ENCODE measurements at places on chromosomes 5 and 9.

DNA sequence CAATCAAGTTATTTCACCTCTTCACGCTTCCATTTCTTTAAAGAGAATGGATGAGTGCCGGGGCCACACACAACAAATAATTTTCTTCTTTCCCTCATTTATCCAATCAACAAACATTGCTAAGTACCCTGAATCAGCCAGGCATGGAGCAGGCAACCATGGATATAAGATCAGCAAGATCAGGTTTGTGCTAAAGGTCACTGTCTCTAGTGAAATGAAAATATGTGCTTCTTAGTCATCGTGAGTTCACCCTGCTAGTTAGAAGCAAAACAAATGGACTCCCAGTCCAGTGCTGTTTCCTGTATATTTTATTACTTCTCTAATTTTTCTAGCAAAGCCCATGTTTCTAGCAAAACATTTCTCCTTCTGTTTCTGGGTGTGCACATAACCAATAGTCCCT is 629.2 kb downstream of the BNC2 start:
- no peak for DNase-seq

DNA sequence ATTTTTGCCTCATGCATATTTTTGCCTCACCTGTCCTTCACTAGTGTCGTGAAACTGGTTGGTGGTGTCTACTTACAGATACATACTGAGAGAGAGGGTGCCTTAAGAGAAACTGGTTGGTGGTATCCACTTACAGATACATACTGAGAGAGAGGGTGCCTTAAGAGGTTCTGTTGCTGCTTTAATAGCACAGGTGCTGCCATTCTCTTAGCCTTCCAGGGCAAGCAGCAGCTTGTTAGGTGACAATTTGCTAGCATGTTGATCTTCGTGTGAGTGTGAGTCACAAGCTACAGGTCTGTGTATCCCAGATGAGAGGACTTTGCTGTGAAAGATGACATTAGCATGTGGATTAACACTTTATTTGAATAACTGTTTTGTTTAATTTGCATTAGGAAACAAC is 1.4 kb downstream of the PTTG1 start:
- no peak for DNase-seq

DNA sequence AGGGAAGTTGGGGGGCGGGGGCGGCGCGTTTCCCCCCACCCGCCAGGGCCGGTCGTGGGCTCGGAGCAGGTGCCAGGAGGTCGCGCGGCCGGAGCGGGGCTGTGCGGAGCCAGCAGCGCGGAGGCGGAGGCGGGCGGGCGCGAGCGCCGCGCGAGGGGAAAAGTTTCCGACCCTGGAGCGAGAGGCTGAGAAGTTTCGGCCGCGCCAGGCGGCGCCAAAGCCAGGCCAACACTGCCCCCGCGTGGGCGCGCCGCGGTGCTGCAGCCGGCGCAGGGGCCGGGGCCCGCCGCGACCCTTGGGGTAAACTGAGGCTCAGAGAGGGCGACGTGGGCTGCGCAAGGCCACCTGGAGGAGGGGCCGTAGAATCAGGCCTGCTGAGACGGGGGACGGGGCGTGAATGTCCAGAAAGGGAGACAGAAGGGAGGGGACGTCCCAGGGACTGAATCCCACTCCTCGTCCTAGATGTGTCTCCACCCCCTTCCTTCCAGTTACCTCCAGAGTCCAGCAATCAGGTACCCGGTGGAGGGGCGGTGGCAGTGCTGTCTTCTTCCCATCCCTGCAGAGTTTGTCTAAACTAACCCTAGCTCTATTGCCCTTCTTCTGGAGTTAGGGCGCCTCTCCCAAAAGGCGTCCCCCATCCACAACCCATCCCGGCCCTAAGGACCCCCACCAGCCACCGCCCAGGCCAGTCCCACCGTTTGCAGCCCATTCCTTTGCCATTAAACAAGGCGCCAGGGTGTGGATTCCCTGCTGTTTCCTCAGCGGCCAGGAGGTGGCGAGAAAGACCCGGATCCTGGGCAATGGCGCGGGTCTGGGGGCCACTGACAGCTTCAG is 10.2 kb downstream of the C9orf50 start:
- peak; percentile 87 for DNase-seq

GRCh38 chr5:91189480-91190313 is 193.4 kb downstream of the ARRDC3 start:
- DNase-seq, result peak; percentile 86

GRCh38 chr5:175378444-175379028 is 65.4 kb downstream of the DRD1 start:
- no peak for DNase-seq

DNA sequence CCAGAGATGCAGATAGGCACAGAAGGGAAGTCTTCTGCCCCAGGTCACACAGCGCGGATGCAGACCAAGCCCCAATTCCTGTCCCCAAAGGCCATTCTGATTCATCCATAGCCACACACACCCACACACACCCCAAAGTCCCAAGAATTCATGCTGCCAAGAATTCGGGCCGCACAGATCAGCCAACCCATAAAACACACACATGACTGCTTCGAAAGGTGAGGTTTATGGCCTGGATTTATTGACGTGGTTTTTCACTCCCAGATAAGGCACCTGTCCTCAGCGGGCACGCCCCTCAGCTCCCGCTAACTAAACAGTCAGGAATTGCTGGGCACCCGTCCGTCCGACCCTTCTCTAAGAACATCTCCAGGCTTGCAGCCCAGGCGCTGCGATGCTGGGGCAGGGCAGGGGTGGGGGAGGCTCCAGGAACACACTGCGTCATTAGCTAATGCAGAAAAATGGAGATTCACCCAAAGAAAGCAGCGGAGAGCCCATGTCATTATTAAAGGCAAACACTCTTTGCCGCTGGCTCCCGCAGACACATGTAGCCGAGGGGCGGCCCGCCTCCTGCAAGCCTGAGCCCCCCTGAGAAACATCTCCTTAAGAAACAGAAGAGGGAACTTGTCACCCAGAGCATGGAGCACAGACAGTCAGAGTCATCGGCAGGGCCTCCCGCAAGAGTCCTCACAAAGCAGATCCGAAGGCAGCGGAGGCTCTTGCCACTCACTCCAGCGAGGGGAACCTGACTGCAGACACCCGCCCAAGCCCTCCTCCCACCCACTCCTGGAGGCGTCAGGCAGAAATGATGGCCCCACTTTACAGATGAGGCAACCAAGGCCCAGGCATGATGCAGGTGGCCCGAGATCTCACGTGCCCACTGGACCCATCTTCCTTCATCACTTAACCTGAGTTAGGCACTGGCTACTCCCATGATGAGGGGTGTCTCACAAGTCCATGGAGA is 19.9 kb downstream of the VAV2 start:
- DNase-seq, result no peak

GRCh38 chr5:52378237-52378636 is 409.5 kb upstream of the ITGA1 start:
- DNase-seq, result no peak

GRCh38 chr5:38695021-38695958 is 138.8 kb upstream of the LIFR start:
- no peak for DNase-seq

GRCh38 chr5:5209089-5209488 is 69.0 kb downstream of the ADAMTS16 start:
- DNase-seq, result peak; percentile 23

GRCh38 chr9:110255463-110256379 is 586 bp downstream of the TXN start:
- peak; percentile 59 for DNase-seq

- no peak for DNase-seq
These were observed 232.8 kb downstream of the TLE1 start for GRCh38 chr9:81456431-81457006.

DNA sequence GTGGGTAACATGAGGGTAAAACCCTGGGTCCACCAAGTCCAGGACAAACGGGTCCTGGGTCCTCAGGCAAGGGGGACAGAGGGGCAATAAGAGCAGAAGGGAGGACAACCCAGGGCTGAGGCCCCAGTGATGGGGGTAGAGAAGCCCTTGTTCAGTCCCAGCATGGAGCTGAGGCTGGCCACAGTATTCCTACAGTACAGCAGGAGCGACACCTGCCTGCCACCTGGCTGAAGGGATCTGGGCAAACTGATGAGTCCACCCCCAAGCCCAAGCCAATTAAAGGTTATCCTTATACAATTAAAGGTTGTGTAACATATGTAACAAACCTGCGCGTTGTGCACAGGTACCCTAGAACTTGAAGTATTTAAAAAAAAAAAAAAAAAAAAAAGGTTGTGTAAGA is 97.7 kb upstream of the LRRTM2 start:
- DNase-seq, result no peak

DNA sequence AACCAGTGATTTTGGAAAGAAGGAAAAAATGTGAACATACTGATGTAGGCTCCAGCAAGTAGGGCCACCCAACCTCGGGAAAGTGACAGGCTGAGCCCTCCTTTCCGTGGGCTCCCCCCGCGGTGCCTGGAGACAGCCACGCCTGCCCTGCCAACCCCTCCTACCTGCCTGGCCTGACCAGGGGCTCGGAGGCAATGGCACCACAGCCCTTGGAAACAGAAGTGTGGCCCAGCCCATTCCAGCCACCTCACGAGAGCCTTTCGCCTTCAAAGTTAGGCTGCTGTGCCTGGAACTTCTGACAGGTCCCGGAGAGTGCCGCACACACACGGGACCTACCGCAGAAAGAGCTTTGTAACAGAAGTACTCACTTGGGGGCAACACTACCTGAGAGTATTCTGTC is 49.5 kb upstream of the LRRC14B start:
- DNase-seq, result no peak

- no peak for DNase-seq
These were observed 96.4 kb upstream of the SPRY4 start for GRCh38 chr5:142421228-142421617.

- DNase-seq, result no peak
These were observed 63.7 kb downstream of the CXXC5 start for GRCh38 chr5:139711906-139712224.

GRCh38 chr5:3056866-3057265 is 305.4 kb upstream of the IRX2 start:
- no peak for DNase-seq

GRCh38 chr5:137218896-137219295 is 280.2 kb downstream of the SPOCK1 start:
- no peak for DNase-seq

DNA sequence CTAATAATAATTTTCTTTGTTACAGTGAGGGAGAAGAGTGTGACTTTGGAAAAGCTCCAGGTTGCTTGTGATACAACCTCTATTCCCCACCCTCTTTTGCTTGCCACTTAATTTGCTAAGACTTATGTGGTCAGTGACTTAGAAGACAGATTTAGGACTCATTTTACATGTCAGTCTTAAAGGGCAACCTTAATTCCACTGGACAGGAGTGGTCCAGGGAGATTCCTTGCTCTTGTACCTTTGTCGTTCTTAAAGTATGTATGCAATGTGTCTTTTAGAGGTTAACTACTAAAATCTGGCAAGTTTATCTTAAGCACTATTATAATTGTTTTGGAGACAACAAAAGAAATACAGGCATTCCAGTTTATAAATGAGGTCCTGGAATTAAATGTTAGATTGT is 20.0 kb downstream of the SLC30A5 start:
- no peak for DNase-seq

DNA sequence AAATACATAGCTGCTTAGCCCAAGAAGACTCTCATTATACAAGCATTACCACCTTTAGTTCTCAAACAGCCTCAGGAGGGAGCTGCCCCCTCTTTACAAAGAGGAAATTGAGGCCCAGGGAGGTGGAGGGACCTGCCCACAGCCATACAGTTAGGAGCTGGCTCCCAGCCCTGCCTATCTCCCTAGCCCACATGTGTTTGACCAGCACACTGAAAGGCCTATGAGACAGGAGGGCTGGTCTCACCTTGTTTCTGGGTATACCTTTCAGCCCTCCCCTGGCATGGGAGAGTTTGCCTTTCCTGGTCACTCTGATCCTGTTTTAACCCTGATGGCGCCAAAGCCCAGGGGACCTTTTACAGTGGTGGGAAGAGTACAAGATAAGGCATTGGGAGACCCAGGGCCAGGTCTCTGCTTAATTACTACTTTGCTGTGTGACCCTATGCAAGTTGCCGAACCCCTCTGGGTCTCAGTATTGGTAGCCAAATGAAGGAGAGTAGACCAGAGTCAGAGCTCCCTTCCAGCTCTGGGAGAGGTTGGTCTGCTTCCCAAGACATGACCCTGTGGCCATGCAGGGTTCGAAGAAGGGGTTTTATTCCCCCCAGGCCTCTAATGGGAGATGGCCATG is 60.9 kb upstream of the RPL26L1 start:
- no peak for DNase-seq

GRCh38 chr5:153827397-153827796 is 211.3 kb downstream of the FAM114A2 start:
- DNase-seq, result peak; percentile 8

DNA sequence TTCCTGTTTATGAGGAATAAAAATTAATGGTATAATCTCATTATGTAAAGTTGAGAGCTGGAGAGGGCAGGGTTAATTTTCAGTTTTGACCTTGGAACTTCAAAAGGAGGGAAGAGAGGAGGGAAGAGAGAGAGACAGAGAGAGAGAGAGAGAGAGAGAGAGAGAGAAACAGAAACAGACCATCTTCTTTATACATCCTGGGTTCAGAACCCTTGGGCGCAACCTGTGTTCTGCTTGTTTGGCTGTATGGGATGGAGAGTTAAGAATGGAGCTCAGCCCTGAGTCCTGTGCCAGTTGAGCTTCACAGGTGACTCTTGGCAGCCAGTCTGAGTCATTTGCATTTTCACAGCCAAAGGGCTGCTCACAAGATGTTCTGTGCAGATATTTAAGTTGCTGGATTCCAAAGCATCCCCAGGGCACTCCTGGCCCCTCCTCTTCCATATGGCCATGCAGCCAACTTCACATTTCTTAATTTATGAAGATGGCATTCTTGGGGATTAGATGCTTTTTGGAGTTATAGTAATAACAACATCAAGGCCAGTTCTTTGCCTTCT is 143.5 kb downstream of the CARTPT start:
- DNase-seq, result no peak

DNA sequence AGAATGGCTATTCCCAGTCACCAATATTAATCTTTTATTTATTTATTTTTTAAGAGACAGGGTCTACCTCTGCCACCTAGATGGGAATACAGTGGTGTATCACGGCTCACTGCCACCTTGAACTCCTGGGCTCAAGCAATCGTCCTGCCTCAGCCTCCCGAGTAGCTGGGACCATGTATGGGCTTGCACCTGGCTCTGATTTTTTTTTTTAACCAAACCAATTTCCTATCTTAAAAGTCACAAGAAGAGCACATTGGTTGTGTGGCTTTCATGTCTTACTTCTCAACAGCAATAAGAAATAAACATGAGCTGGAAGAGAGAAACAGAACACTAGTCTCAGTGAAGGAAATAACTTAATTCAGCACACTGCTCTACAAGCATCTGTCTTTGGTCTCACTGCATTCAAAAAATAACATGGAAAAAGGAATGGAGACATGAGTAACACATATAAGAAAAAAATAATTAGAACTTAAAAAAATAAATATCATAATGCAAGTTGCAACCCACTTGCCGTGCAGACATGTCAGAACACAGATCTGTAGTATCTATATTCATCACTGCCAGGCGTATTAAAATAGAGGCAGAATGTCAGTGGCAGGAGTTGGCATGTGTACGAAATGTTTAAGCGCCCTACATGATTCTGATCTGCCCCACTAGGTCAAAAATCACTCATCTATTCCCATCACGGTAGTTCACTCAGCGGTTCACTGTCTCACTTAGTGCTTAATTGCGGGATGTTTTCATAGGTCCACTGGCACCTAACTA is 66.4 kb downstream of the EFNA5 start:
- DNase-seq, result no peak
